ENCODE measurements at places on chromosomes 1 and 21.
A peak's percentile ranks its signal among the peaks of the same experiment; 100 is the strongest.

GRCh38 chr1:93350322-93350721 is 4.6 kb downstream of the DR1 start:
- DNase-seq: no peak

- DNase-seq: no peak
Observed at GRCh38 chr1:24261977-24262376, 57.2 kb upstream of the GRHL3 start.

GRCh38 chr1:170168265-170168664 is 22.5 kb downstream of the NTMT2 start:
- DNase-seq: no peak

DNA sequence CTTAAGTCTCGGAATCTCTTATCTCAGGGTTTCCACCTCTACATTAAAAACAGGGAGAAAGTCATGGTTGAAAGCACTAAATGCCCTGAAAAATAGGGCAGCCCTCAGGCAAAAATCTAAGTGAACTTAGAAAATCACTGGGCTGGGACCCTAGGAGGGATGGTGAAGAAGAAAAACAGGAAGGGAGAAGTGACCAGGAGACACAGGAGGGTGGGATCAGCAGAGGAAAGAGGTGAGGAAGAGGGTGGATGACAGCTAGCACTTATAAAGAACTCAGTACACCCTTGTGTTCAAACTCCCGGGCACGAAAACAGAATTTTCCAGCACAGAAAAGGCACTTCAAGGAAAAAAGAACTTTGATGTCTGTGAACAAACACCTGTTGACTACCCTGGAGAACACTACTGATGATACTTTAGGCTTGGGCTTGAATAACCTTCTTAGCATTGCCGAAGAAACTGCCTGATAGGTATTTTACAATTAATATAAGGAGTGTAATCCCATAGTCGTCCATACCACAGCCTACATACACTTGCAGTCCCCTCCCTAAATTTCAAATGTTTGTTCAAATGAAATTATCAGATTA is 2.0 kb downstream of the CHML start:
- DNase-seq: no peak

DNA sequence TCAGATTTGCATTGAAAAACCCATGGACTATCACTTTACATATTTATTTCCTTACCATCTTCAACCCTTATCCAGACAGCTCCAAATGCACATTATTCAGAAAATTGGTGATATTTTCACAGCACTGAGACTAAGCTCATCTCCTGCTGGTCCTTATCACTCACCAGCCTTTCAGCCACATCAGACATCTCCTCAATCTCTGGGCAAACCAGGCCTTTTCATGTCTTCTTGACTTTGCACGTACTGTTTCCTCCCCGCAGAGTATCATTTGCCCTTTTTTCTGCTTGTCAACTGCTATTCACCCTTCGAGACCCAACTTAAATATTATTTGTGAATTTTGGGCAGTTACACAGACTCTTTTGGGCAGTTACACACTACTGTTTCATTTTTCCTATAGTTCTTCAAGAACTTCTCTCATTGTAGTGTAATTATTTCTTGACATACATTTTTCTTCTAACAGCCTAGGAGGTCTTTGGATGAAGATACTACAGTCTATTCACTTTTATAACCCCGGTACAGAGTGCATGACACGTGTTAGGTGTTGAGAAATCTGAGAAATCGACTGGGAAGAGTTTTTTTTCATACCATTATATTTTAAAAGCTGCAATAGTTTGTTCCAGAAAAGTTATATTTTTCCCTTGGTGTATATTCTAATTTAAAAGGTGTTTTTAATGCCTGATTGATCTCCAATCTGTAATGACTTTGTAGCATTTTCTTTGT is 98.0 kb downstream of the FGGY start:
- DNase-seq: no peak

GRCh38 chr1:201721082-201722049 is 107.6 kb upstream of the IPO9 start:
- DNase-seq: no peak

GRCh38 chr1:161738627-161739287 is 10.8 kb upstream of the DUSP12 start:
- DNase-seq: peak; percentile 46

DNA sequence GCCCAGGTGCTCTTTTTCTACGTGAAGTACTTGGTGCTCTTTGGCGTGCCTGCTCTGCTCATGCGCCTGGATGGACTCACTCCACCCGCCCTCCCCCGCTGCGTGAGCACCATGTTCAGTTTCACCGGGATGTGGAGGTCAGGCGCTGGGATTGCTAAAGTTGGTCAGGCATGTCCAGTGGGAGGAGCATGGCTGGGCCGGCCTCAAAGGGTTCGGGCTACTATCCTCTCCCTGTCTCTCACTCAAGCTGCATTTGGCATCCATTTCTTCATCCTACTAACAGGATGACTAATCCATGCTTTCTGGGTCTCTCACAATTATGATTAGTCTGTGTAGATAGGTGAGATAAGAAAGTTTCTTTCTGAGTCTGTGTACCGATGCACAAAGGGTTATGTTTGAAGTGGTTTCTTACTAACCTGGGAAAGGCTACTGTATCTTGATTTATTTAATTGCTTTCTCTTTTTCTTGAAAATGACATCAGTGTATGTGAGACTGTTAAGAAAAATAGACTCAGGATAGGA is 135.9 kb downstream of the HHAT start:
- DNase-seq: no peak

DNA sequence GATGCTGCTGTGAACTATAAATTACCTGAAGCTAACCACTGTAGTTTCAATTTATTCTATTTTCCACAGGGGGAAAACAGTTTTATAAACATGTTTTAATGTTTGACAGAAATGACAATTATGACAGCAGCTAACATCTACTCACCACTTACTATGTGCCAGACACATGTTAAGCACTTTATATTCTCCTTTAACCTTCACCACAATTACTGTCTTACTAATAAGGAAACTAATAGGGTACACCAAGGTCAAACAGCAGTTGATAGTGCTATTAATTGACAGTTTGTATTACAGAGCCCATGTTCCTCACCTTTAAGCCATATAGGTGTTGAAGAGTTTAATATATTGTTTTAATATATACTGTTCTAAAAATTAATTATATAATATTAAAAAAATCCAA is 146.4 kb downstream of the EVI5 start:
- DNase-seq: no peak

- peak; percentile 57 for DNase-seq
Observed at GRCh38 chr21:31580866-31581276, 78.6 kb upstream of the SOD1 start.

GRCh38 chr1:155950829-155951228 is 9.4 kb downstream of the RXFP4 start:
- no peak for DNase-seq

DNA sequence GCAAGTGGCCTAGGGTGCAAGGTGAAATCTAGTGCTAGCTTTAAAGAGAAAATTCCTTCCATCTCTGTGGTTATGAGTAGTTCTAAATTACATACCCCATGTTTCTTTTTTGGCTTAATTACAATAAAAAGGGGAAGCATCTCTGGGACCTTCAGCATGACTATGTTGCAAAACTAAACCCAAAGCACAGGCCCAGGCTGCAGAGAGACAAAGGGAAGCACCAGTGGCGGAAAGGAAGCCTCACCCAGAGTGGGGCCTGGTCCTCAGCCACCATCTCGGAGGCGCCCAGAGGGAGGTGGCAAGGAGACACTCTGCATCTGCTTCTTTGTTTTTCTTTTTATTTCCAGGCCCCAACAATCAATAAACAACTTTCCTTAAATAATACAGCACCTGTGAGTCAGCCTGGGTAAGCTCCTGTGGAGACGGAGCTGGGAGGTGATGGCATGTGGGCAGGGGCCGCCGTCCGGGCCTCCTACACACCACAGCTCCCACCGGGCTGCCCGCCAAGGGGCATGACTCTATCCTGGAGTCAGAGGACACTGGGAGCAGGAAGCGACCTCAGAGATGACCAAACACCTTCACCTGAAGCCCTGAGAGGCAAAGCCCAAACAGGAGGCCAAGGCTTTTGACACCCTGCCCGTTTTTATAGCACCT is 21.7 kb downstream of the ITPKB start:
- no peak for DNase-seq

- DNase-seq: no peak
Observed at GRCh38 chr1:165073185-165074007, 283.1 kb downstream of the LMX1A start.

GRCh38 chr21:46555225-46555617 is 49.7 kb downstream of the S100B start:
- no peak for DNase-seq

DNA sequence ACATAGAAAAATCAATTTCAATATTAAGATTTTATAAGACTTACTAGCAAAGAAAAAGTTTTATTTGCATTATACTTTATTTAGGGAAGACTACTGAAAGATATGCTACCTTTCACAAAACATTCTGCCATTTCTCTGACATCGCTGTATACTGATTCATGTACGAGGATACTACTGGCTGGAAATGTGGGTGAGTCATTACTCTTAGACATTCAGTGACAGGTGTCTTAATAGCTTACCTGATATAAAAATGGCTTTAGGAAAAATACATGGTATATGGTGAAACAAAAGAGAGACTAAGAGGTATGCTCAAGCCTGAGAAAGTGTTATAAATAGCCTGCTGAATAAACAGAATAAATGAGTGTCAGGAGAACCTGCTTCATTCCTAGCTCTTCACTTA is 73.0 kb upstream of the EXO1 start:
- no peak for DNase-seq

- DNase-seq: no peak
Observed at GRCh38 chr21:33020558-33021100, 5.1 kb upstream of the OLIG2 start.

DNA sequence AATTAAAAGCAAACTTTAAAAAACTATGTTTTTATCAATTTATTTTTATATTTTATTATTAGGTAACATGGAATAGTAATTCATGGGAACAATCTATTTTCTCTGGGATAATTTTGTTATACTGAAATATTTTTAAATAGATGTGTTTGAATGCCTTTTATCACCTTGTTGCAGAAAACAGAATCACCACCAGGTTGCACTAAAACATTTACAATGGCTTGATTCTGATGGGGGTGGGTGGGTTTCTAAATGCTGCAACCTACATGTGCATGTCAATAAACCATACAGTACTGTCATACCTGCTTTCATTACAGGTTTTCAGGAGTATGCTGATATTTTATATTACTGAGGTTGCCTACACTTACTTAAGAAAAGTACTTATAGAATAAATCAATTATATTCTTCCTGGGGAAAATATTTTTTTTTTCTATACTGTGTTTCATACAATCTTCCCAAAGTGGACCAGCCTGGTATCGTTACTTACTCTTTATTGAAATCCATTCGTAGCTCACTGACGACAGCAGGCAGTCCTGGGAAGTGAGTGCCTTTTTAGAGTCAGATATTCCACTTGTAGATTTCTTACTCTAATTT is 132.8 kb downstream of the PTPRC start:
- DNase-seq: no peak

DNA sequence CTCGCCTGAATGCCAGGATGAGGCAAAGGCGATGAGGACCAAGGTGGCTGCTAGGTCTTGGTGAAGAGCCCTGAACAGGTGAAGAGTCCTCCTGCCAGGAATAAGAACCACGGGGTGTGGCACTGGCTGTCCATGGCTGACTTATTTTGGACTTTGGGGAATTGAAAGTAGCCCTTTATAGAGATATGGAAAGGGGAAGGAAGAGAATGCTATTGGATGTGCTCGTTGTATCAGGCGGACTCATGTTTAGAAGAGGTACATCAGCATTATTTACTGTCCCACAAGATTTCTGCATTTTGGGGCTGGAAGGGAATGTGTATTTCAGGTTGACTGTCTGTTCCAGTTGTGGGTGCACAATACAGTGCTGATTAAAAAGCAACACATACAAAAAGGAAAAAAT is 465.8 kb downstream of the DSCAM start:
- DNase-seq: no peak

DNA sequence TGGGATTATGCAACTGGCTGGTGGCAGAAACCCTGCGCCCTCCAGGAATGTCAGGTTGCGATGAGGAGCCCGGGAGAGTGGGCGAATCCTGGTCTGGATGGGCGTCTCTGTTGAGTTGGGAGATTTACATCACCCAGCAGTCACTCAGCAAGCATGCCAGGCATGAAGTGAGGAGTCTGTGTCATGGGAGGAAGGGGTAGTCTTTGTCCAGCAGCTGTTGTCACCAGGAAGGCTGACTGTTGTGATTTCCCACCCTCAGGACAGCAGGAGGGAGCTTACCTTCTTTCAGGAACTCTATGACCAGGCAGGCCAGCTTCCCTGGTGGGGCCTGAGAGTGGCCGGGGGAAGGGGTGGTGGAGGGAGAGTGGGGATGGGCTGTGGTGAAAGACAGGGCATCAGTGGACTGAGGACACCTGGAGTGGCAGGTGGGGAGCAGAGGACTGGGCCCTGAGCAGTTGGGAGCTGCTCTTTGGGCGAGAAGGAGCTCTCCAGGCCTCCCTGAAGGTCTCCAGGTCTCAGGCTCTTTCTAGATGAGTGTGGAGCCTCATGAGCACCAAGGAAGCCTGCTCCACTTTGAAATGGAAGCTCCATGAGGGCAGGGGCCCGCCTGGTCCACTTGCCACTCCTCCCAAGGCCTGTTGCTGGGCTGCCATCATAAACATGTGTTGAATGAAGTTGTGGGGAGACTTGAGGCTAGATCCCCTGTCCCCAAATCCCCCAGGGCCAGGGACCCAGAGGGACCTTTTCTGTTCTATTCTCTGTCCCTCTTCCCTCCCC is 21.3 kb upstream of the PKP1 start:
- no peak for DNase-seq

DNA sequence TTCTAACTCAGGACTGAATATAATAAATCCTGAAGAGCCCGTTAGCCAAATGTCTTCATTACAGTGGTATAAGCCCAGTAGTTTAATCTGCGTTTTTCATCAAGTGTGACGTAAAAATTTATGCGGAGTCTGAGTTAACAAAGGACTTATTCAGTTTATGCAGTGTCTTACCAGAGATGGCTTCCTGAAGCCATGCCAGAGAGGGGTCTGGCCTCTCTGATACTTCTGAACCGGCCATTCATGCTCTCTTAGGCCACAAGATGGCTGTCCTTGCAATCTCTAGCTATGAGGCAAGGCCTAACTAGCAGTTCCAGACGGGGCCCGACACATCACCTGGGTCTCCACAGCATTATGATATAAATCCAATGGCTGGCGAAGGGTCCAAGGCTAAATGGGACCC is 101.4 kb downstream of the TEX35 start:
- no peak for DNase-seq

DNA sequence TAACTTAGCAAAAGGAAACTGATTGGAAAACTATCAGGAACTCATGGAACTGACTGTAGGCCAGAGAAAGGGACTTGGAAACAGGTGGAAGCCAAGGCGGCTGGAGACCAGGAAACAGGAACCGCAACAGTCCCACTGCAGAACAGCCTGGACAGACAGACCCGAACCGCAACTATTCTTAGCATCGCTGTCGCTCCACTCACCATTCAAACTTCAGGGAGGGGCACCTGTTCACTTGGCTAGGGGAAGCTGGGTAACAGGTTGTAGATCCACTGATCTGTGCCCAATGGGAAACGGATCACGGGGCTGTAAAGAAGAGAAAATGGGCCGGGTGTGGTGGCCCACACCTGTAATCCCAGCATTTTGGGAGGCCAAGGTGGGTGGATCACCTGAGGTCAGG is 61.9 kb downstream of the CLSTN1 start:
- DNase-seq: no peak

GRCh38 chr1:94247138-94248094 is 10.0 kb upstream of the ARHGAP29 start:
- no peak for DNase-seq

Measured in T-cell (primary cell).